ENCODE measurements at places on chromosomes 4 and X. TPM values are rescaled to one million over a fixed set of nuclear protein-coding genes. Genes with fewer than 3 reads are reported as not detected.

SHOX gene
- total RNA-seq: not detected

GRCh38 chr4:33543941-33544450 is 2700.3 kb downstream of the ARAP2 start:
- DNase-seq: no peak
- no peaks in the 10 kb centered on the region for H3K36me3 ChIP-seq
- H3K27me3 ChIP-seq: no peaks in the 10 kb centered on the region
- no peak overlapping the region for H3K27ac ChIP-seq

GRCh38 chrX:65932173-65933084 is 107.5 kb downstream of the VSIG4 start:
- H3K27ac ChIP-seq: no peak overlapping the region
- no peaks in the 10 kb centered on the region for H3K4me1 ChIP-seq
- peaks cover 2% of the 10 kb centered on the region for H3K36me3 ChIP-seq
- no peak for DNase-seq
- H3K27me3 ChIP-seq: no peaks in the 10 kb centered on the region
- no peak overlapping the region for H3K4me3 ChIP-seq

GRCh38 chrX:68098431-68098830 is 334.9 kb downstream of the OPHN1 start:
- H3K27ac ChIP-seq: no peak overlapping the region
- no peak for DNase-seq
- H3K4me1 ChIP-seq: no peaks in the 10 kb centered on the region

DNA sequence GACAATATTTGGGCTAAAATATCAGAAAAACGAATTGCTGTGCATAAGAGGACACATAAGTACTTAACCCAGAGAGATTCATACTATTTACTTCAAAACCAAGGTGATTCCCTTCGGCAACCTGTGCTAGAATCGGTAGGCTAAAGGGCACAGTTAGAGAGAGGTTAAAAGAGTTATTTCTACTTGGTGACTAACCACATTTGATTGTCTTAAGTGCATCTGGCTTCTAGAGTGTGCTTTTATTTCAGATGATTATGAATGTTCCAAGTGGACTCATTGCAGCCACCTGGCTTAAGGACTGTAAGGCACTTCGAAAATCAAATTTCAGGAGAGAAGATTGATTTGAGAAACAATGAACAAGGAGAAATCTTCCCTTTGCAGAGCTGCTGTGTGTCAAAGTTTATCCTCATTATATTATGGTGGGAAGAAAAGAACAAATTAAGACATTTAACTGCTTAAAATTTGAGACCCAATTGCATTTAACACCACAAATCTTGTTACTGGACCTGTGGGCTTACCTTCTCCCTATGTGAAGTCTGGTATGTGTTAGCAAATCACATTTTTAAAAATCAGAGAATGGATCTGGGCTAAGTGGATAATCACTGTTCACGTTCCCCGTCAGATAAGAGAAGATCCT is 34.0 kb downstream of the PHOX2B start:
- peaks cover 42% of the 10 kb centered on the region for H3K27me3 ChIP-seq
- no peak overlapping the region for H3K27ac ChIP-seq
- no peak overlapping the region for H3K4me3 ChIP-seq
- no peaks in the 10 kb centered on the region for H3K36me3 ChIP-seq
- DNase-seq: no peak

DNA sequence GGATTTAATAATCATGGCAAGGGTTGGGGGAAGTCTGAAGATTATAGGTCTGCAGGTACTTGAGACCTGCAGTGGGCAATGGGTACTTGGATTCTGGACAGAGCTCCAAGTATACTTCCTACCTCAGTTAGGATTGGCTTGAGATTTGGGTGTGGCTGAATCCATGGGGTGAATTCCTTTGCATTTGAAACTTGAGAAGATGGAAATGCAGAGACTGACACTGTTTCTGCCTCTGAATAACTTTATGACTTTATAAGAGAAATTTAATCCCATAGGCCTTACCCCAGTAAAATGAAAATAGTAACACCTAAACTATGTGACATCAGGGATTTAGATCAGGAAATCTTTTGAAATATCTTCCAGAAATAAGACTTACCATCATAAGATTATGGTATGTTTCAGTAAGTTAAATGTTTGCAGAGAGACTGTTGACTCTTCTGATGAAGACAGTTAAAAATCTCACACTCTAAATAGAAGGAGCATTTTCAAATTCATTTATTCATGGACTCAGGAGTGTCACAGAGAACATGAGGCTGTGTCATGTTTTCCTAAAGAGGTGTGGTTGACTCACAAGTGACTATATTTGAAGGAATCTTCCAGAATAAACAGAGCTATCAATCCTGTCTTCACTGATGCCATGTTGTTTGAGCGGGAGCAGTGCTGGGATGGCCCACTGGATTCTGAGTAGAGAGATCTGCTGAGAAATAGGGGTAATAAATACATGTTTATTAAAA is 513.5 kb upstream of the NR3C2 start:
- no peak overlapping the region for H3K4me3 ChIP-seq
- H3K27ac ChIP-seq: no peak overlapping the region
- H3K4me1 ChIP-seq: no peaks in the 10 kb centered on the region
- no peak for DNase-seq
- no peaks in the 10 kb centered on the region for H3K36me3 ChIP-seq
- no peaks in the 10 kb centered on the region for H3K27me3 ChIP-seq

NPNT gene
- total RNA-seq: 6.5 TPM

FSTL5 gene
- total RNA-seq: 10.6 TPM

MAGEC2 gene
- not detected for total RNA-seq

GRCh38 chr4:138845054-138845453 is 170.5 kb upstream of the NOCT start:
- no peaks in the 10 kb centered on the region for H3K36me3 ChIP-seq
- no peak overlapping the region for H3K27ac ChIP-seq
- DNase-seq: no peak
- no peak overlapping the region for H3K4me3 ChIP-seq

PLP1 gene
- total RNA-seq: 0.46 TPM

- H3K36me3 ChIP-seq: peaks cover 2% of the 10 kb centered on the region
- DNase-seq: no peak
- H3K27me3 ChIP-seq: peaks cover 10% of the 10 kb centered on the region
- no peak overlapping the region for H3K4me3 ChIP-seq
Measured at GRCh38 chrX:129719931-129720530, 18.7 kb upstream of the XPNPEP2 start.

DNA sequence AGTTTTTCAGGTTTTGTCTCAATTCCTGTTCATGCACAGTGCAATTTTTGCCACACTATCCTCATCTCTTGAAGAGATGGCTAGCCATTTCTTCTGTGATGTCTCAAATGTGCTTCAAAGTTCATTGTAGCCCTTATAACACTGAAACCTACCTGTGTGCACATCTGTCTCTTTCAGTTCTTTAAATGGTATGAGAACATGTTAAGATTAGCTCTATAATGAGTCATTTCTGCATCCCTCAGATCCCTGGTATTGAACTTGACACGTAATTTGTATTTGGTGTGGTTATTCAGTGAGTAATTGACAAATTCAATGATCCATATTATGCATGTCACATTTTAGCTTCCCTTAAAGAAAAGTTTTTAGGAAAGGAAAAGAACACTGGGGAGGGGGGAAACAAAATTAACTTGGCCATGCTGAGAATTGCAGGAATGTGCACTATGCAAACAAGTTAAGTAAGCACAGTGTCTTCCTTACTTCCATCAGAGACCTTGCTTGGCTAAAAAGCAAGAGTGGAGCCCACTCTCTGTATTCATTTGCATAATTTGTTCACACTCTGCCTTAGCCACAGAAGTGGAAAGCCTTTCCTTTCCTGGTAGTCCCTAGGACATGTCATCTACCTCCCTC is 659.8 kb upstream of the MAGEB2 start:
- H3K4me1 ChIP-seq: peaks cover 3% of the 10 kb centered on the region
- H3K27me3 ChIP-seq: no peaks in the 10 kb centered on the region
- no peak for DNase-seq
- H3K27ac ChIP-seq: no peak overlapping the region
- no peak overlapping the region for H3K4me3 ChIP-seq

DNA sequence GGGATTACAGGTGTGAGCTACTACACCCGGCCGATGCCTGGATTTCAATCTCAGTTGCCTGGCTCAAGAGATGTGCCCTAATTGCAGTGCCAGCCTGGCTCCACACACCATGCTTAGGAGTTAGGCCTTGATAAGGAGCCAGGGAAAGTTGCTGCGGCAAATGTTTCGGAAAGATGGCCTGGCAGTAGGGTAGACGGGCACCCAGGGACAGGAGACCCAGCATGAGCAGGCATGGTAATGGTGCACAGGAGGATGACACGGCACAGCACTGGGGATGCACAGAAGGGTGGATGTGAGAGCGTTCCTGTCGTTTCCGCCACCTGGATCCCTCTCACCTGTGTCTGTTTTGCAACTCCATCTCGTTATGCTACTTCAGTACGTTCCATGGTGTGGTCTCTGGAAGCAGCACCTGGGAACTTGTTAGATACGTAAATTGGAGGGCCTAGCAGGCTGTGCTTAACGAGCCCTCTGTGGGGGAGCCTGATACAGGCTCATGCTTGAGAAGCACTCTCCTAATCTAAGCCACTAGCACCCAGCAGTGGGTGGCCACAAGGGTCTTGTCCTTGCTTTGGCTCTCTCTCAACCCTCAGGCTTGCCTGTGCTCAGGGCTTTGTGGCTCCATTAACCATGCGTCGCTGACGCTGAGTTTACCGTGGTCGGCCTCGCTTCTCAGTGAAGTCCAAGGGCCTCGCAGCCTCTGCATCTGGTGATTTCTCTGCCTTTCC is 20.3 kb downstream of the RNF4 start:
- no peak overlapping the region for H3K4me3 ChIP-seq
- H3K27ac ChIP-seq: no peak overlapping the region
- no peaks in the 10 kb centered on the region for H3K27me3 ChIP-seq
- peaks cover 14% of the 10 kb centered on the region for H3K4me1 ChIP-seq
- H3K36me3 ChIP-seq: peaks cover 15% of the 10 kb centered on the region

DNA sequence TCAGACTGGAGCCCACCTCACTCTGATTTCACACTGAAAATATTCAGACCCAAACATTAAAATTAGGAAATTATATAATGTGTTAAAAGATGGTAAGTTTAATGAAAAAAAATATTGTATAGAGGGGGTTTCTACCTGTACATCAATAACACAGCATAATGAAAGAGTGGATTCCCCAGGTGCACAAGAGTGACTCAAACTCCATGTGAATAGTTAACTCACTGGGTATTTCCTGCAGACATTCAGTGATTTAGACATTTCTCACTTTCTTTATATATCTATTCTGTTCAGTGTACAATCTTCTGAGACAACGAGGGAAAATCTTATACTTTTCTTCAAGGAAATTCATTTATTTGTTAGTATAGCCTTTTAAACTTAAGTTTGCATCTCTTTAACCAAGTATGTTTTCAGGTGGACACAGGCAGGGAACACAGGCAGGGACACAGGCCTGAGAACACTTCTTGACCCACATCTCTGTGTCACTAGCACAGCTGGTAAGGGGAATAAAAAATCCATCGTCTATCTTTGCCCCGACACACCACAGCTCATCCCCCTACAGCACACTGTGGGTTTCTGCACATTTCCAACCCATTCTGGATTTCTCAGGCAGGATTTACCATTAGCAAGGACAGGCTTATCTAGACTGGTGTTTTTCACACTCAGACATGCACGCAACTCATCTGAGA is 525.5 kb upstream of the BOD1L1 start:
- no peaks in the 10 kb centered on the region for H3K36me3 ChIP-seq
- no peaks in the 10 kb centered on the region for H3K27me3 ChIP-seq
- no peak overlapping the region for H3K4me3 ChIP-seq
- no peak overlapping the region for H3K27ac ChIP-seq

ODAPH gene
- not detected for total RNA-seq

DNA sequence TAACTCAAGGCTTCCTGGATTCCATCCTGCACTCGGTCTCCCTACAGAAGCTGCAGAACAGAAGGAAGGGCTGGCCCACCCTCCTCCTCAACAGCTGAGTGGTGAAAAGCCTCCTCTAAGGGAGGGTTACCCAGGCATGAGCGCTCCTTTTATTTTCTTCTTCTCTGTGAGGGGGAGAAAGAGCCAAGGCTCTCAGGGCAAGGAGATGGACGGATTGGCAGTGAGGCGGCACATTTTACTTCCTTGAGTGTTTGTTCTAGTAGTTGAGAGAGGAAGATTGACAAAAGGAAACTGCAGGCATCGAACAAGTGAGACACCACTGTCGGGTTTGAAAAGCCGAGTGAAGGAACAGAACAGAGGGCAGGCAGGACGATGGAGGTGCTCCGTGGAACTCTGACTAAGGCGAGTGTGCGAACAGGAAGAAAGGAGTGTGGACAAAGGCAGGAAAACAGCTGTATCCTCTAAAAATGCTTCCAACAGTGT is 38.4 kb upstream of the STS start:
- peak overlapping the region; percentile 18 for H3K27ac ChIP-seq
- H3K36me3 ChIP-seq: peaks cover 9% of the 10 kb centered on the region

GRCh38 chr4:108342325-108342970 is 173.7 kb upstream of the LEF1 start:
- peaks cover 13% of the 10 kb centered on the region for H3K4me1 ChIP-seq
- no peak for DNase-seq
- H3K27me3 ChIP-seq: no peaks in the 10 kb centered on the region
- H3K4me3 ChIP-seq: no peak overlapping the region
- H3K36me3 ChIP-seq: no peaks in the 10 kb centered on the region
- no peak overlapping the region for H3K27ac ChIP-seq

RNF175 gene
- 1.9 TPM for total RNA-seq

GRCh38 chr4:140027101-140027500 is 126.9 kb downstream of the MAML3 start:
- no peak for DNase-seq
- H3K36me3 ChIP-seq: no peaks in the 10 kb centered on the region
- H3K27ac ChIP-seq: no peak overlapping the region
- no peak overlapping the region for H3K4me3 ChIP-seq

MGARP gene
- total RNA-seq: not detected

GRCh38 chrX:118189628-118190027 is 73.0 kb upstream of the KLHL13 start:
- H3K4me3 ChIP-seq: no peak overlapping the region
- no peak for DNase-seq
- H3K27ac ChIP-seq: peak overlapping the region; percentile 13
- no peaks in the 10 kb centered on the region for H3K36me3 ChIP-seq
- H3K27me3 ChIP-seq: no peaks in the 10 kb centered on the region

- H3K36me3 ChIP-seq: no peaks in the 10 kb centered on the region
- DNase-seq: no peak
- peaks cover 26% of the 10 kb centered on the region for H3K4me1 ChIP-seq
- H3K27ac ChIP-seq: peak overlapping the region; percentile 98
Measured at GRCh38 chrX:71181558-71181909, 36.9 kb downstream of the NLGN3 start.

GPR173 gene
- 19.4 TPM for total RNA-seq

DNA sequence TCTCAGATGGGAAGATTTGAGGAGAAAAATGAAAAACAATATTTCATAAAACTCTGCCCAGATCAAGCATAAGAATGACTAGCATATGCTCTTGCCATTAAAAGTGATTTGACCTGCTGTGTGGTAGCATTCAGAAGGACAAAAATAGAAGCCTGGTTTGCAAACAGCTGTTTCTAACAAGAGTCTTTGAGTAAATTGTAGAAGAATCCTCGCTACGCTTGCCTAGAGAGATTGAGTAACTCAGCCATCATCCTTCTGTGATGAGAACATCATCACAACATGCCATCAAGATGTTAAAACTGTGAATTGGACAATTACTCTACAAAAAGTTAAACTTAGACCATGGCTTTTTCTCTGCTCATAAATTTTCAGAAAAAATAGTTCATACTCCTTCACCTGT is 168.9 kb upstream of the PUDP start:
- H3K4me1 ChIP-seq: no peaks in the 10 kb centered on the region
- H3K36me3 ChIP-seq: peaks cover 3% of the 10 kb centered on the region
- DNase-seq: no peak
- no peak overlapping the region for H3K4me3 ChIP-seq
- H3K27me3 ChIP-seq: no peaks in the 10 kb centered on the region

- no peaks in the 10 kb centered on the region for H3K36me3 ChIP-seq
- no peak overlapping the region for H3K27ac ChIP-seq
- DNase-seq: no peak
- H3K27me3 ChIP-seq: peaks cover 15% of the 10 kb centered on the region
Measured at GRCh38 chr4:24778464-24779225, 16.7 kb upstream of the SOD3 start.
